ENCODE measurements at places on chromosomes 16 and 17.

DNA sequence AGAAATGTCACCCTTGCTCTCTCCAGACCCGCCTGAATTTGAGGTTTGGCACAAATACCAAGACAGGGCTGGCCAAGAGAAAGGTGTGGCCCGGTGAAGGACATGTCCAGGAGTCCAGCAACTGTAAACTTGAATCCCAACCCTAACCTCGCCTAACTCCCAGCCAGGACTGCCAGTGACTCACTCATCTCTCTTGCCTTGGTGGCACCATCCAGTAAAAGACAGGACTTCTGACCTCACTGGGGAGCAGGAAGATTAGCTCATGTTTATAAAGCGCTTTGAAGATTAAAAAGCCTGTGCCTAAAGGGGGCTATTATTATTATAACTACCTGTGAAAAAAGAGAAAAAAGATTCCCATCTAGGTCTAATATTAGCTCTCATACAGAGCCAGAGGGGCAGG lies 335.3 kb downstream of the SOX9 start:
- no peak for DNase-seq

DNA sequence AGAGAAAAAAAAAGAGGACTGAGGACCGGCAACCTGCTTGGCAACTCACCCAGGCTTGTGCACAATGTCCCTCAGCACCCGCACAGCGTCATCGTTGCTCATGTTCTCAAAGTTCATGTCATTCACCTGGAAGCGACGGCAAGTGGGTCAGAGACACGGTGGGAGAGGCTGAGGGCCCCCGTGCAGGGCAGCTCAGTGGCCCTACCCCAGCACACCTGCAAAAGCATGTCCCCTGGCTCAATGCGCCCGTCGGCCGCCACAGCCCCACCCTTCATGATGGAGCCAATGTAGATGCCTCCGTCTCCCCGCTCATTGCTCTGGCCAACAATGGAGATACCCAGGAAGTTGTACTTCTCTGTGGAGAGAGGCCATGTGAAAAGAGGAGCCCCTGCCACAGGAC lies 5.4 kb downstream of the DVL2 start:
- DNase-seq, result no peak

DNA sequence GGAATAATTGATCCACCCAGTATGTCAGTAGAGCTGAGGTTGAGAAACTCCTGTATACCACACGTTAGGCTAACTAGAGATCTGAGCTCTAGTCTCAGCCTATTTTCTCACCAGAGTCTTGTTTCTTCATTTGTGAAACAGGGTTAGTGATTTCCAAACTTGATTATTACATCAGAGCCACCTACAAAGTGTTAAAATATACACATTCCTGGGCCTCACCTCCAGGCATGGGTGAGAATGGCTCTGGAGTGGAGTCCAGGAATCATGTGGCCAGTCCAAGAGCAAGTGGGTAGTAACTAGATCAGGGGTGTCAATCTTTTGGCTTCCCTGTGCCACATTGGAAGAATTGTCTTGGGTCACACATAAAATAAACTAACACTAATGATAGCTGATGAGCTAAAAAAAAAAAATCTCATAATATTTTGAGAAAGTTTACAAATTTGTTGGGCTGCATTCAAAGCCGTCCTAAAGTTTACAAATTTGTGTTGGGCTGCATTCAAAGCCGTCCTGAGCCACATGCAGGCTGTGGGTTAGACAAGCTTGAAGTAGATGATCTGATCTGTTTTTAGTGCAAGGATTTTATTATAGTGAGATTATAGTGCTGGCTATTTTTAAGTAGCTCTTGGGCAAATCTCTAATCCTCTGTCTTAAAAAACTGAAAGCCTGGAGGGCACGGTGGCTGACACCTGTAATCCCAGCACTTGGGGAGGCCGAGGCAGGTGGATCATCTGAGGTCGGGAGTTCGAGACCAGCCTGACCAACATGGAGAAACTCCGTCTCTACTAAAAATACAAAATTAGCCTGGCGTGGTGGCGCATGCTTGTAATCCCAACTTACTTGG lies 20.4 kb downstream of the PRCD start:
- DNase-seq, result no peak

DNA sequence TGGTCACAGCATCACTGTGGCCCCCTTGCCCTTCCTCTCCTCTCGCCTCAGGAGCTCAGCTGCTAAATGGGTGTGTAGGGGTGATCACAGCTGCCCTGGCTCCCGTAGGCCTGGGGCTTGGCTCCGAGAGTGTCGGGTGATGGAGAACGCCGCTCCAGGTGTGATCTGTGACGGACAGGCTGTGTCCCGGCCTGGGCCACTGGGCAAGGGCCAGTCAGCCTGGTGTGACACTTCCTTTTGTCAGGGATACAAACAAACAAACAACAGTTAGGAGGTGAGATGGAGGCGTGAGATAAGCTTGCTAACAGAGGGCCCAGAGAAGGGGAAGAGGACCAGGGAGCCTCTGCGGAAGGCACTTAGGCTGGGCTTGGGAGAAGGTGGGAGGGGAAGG lies 2.0 kb downstream of the ADGRG1 start:
- no peak for DNase-seq

All from KG1 (cell line).